NCI-H1930 (cell line): ENCODE measurements at places on chromosomes 3 and 15.

DNA sequence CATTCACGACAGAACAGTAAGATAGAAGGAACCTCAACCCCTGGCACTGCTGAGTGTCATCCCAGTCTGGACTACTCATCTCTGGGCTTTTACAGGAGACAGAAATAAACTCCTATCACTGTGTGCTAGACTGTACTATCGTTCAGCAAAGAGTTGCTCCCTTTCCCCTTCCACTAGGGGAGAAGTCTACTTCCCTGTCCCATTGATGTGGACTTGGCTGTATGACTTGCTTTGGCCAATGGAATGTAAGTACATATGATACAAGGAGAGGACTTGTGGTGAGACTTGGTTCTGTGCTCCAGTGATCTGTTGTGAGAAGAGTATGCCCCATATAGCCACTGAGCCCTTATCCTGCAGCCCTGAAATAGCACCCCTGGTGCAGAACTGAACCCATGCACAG, 5.3 kb upstream of the KIF7 start:
- DNase-seq: no peak

GRCh38 chr15:93671387-93671943, 559.9 kb upstream of the MCTP2 start:
- DNase-seq: no peak

GRCh38 chr3:141663993-141664392, 74.1 kb upstream of the RNF7 start:
- DNase-seq: no peak

DNA sequence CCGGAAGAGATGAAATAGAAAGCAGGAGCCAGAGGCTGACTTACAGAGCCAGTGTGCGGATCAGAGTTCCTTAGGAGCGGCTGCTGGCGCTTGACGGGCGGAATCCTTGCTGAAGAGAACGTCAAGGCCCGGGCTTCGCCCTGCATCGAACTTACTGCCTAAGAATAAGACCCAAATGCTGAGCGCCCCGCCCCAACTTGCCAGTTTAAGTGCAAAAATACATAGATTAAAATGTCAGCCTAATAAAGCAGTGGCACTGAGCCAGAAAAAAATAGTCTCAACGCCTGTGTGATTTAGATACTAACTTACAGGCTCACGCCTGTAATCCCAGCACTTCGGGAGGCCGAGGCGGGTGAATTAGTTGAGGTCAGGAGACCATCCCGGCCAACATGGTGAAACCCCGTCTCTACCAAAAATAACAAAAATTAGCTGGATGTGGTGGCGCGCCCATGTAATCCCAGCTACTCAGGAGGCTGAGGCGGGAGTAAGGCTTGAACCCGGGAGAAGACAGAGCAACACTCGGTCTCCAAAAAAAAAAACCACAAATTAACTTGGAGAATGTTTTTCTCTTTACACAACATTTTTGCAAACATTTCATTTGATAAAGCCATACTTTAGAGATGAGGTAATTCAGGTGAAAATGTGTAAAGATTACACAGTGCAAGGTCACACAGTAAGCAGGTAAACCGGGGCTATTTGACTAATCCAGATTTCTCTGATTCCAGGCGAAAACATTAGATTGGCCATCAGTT, 1.2 kb upstream of the UBP1 start:
- DNase-seq: no peak

DNA sequence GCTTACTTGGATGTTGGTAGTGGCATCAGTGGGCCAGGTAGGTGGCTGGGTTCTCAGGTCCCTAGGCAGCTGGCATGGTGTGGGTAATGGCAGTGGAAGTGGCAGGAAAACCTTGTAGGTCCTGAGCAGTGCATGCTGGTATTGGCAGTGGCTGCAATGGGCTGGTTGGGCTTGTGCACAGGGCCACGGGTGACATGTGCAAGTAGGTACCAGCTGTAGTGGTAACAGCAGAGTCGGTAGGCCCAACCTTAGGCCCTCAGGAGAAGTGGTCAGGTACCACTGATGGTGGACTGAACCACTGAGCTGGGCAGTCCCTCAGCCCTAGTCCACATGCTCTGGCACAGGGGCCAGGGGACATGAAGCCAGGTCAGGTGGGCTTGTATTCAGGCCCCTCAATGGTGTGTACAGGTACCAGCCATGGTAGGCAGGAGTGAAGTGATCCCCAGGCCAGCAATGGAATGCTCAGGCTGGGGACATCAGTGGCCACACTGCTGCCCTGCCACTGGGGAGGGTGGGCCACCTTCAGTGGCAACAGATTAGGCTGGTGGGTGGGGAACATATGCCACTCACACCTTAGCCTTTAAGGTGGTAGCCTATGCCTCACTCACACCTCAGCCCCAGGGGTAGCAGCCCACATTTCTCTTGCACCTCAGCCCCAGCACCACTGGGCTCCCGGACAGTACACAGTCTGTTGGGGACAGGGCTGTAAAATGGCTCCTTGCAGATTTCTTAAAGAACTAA, 118.1 kb downstream of the LRRK1 start:
- DNase-seq: no peak

GRCh38 chr3:10845839-10846656, 30.0 kb downstream of the SLC6A11 start:
- DNase-seq: no peak

- no peak for DNase-seq
Observed at GRCh38 chr15:88905576-88905975, 7.6 kb downstream of the MFGE8 start.

DNA sequence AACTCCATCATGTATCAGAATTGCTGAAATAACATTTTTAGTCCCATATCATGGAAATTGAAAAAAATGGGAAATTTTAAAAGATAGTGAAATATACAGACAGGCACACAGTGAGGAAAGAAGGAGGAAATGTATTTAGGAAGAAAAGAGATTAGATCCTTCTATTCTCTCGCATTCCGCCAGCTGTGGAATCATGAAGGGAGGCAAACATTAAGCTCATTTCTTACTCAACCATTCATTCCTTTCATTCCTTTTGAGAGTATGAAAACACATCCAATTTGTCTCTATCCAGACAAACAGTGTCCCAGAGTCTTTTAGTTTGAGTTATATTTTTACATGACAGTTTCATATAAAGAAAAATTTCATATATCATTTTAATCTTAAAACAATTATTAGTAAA, 52.5 kb upstream of the KCNMB2 start:
- DNase-seq: no peak

DNA sequence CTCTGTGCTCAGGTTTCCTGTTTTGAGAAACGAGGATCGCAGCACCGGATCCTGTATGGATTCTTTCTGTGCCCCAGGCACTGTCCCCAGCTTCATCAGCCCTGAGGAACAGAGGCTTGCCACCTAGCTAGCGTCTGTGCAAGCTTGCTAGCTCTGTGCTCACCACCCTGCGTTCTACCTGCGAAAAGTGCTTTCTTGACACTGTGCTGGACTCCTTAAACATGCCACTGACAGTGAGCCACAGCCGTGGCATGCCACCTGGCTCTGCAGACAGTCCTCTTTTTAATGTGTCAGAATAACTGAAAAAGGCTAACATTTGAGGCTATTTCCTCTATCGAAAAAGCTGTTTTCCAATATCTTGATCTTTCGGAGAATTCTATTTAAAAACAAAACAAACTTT, 1.4 kb downstream of the PGPEP1L start:
- DNase-seq: no peak

GRCh38 chr3:23546181-23546580, 259.6 kb upstream of the UBE2E1 start:
- no peak for DNase-seq

DNA sequence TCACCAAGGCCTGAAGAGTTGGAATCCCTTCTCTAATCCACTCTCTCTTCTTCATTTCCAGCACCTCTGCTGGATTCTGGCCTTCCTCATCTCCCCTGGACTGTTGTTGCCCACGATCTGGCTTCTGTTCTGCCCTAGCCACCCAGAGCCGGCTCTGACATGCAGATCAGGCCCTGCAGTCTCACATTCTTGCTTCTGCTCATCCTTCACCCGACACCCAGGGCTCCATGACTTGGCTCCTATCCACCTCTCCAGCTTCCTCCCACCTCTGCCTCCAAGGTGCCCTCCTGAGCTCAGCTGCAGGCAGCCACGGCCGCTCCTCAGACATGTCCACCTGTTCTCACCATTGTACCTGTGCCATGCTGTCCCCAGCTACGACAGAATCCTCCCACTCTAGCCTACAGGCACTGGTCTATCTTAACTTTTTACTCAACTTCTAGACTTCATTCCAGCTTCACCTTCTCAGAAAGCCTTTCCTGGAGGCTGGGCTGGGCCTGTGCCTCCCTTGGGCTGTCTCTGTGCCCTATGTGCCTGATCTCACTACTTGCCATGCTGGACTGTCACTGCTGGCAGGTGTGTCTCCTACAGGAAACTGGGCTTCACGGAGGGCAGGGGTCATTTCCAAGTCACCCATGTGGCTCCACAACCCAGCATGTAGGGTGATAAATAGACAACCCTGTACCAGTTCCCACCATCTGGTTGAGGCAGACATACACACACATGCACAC, 16.0 kb upstream of the TBC1D21 start:
- DNase-seq: no peak

DNA sequence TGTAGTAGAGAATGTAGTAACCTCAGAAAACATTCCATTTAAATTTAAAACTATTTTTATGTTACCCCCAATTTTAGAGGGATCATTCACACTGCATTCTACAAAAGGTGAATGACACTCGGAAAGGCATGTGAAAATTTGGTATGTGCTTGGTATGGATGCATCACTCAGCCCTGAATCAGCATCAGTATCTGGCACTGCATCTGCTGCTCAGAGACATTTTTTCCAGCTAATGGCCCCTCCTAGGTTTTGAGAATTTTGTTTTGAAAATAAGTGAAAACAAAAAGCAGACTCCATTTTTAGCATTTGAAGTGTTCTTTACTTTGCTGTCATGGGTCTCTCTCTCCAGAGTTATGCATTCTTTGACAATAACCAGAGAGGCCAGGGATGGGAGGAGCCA, 15.6 kb upstream of the WWTR1 start:
- no peak for DNase-seq

DNA sequence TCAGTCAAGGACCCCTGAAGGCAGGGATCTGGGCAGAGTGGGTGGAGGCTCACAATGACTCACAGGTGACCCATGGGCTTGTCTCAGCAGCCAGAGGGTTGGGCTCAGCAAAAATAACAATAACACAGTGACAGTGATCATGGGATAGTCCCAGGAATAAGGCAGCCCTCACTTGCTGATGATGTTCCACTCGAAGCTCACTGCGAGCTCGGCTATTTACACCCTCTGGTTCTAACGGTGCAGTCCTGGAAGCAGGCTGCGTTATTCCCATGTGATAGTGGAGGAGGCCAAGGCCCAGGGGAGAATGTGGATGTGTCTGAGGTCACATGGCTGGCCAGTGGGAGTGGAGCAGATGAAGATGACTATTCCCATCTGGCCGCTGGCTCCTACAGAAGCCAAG, 16.2 kb downstream of the CCDC33 start:
- DNase-seq: no peak

DNA sequence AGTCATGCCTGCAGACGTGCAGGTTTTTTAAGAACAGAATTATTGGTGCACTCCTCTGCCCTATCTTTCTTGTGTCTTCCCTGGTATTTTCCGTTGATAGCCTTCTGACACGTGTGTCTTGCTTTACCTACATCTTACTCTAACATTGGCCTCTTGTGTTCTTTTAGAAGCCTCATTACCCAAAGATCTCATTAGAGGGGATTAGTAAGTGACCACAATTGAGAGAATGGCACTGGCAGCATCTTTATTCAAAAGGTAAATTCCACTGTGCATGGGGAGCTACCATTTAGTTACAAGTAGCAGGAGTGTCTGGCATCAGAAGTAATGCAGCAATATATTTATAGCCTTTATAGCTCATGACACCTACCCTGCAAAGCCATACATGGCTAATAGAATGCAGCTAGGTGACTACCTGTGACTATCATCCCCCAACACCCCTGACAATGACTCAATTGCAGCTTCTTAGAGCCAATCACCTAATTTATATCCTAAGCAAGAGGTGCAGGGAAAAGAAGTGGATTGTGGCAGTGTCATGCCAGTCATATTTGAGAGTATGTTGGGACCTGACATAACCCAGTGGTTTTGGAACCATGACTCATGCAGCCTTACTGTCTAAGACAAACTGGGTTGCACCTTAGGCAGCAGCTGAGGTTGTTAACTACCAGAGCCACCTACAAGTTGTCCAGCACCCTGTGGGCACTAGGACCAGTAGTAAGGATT, 164.8 kb downstream of the GRM7 start:
- no peak for DNase-seq

DNA sequence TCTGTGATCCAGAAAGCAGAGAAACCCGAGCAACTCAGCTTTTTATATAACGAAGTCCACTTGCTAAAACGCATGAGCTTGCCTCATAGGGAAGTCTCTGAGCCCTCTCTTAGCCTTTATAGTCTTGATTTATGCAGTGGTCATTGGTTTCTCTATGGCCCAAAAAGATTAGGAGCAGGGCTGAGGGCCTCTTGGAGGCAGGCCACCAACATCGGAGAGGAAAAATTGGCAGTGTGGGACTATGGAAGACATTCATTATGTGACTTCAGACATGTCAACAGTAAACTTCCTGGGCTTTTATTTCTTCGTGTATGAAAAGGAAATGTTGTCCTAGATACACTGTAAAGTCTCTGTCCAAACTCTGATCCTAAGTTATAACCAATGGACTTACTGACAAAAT, 13.5 kb downstream of the RAB8B start:
- no peak for DNase-seq

GRCh38 chr3:64604313-64604712, 83.5 kb downstream of the ADAMTS9 start:
- DNase-seq: no peak

GRCh38 chr3:189014526-189014925, 157.2 kb upstream of the TPRG1 start:
- DNase-seq: no peak

DNA sequence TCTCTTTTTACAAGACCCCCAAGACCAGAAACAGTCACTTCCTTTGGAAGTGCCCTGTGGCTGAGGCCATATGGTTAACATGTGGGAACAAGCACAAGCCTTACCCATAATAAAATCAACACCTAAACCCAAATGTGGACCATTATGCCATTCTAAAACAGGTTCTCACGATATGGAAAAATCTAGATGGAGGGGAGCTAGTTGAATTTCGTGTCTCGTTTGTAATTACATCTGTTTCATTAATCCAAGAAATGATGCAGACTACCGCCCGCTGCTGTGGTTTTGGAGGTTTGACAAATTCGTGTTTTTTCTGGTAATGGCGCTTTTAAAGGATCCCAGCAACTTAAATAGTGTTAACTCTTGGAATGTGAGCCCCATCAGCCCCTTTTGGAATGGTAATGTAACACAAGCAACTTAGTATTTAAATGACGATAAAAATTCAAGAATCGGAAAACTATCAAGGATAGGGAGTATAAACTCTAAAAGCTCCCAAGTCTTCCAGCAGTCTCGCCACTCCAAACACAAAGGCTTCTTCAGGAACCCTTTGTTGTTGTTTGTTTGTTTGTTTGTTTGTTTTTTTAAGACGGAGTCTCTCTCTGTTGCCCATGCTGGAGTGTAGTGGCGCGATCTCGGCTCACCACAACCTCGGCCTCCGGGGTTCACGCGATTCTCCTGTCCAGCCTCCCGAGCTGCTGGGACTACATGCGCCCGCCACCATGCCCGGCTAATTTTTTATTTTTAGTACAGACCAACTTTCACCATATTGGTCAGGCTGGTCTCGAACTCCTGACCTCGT, 1.1 kb downstream of the CNBP start:
- DNase-seq: no peak
